Germinal center (tissue), 1 donor: ENCODE measurements at places on chromosomes 3 and 15.
A peak's percentile ranks its signal among the peaks of the same experiment; 100 is the strongest.

DNA sequence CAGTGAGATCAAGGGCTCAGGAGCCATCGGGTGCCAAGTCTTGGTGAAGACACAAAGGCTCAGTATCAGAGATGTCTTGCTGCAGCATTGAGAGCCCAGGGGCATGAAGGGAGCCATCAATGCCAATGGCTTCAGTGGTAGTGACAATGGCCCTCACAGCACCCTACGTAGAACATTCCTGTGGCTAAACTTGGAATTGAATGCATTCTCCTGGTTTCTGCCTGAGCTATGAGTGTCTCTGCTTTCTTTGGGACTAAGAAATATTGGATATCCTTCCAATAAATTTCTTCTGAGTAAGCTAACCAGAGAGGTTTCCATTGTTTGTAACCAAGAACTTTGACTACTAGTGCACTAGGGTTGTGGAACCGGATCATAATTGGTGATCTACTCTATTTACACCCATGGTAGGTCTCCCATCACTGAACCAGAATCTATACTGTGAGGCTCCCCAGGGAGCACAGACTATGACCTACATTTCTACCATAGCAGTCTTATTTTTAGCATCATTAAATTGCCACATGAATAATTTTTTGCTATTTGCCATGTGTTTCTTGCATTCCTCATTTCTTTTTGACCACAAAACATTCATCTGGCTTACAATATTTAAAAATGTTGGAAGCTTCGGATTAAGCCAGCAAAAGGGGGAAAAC is 31.6 kb upstream of the PDZRN3 start:
- DNase-seq = no peak

- DNase-seq = no peak
These were observed 4.9 kb downstream of the OGG1 start for GRCh38 chr3:9754678-9755077.

DNA sequence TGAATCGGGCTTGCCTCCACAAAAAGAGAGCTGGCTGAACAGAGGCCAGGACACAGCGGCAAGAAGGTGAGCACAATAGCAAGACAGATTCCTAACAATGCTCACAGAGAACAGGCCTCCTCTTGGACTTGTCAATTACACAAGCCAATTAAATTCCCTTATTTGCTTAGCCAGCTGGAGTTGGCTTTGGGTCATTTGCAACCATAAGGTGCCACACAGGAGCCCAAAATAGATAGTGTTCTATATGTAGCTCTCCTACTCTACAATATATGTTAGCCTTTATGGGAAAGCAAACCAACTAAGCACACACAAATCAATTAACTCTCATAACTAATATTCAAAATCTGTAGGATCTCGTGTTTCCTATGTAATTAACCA is 335.6 kb downstream of the FOXP1 start:
- no peak for DNase-seq

DNA sequence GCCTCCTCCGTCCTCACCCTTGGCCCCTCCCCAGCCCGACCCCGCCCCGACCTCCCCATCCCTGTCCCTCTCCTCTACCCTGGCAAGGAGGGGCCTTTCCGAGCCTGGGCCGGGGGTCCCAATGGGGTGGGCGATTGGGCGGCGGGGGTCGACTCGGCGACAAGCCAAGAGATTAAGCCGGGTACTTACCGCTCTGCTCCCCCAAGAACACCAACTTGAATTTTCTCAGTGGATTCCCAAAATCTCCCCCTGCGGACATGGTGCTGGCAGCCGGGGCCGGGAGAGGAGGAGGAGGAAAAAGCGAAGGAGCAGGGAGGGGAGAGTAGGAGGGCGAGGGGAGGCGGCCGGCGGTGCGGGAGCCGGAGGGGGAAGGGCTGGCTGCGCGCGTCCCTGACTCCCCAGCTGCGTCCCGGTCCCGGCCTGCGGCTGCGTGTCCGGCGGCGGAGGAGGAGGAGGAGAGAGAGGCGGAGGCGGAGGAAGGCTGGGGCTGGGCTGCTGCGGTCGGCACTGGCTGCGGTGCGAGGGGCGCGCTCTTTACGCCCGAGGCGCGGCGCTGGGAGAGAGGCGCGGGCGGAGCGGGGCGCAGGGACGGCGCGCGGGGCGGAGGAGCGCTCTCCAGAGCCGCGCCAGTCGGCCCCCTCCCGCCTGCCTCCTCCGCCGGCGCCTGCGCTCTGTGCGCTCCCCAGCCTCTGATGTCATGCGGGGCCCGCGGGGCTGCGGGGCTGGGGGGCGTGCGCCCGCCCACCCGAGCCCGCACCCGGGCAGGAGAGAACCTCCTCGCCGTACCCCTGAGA is at the start of gene RAB6B:
Gene RAB6B, minus strand, starts transcription at position 675 of the 794 bp plus-strand sequence. Its CDS starts 416 bp downstream, at position 259.
- DNase-seq = peak; percentile 42

DNA sequence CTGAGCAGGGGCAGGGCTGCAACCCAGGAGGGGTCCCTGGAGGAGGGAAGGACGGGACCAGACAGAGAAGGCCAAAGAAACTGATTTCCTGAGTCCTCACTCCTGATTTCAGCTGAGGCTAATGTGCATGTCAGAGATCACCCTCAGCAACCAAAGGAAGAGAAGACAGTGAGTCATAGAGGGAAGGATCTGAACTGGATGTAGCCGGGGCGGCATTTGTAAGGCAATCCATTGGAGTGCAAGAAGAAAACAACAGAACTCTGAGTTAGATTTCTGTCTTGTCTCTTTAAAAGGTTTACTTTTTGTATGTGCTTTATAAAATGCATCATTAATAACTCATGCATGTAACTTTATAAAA is 105.3 kb upstream of the AGBL1 start:
- DNase-seq = no peak

GRCh38 chr3:58874795-58875194 is 175.0 kb downstream of the CFAP20DC start:
- no peak for DNase-seq

- no peak for DNase-seq
These were observed 256.4 kb downstream of the IGSF11 start for GRCh38 chr3:118778201-118778600.
